Stimulated activated CD4-positive, alpha-beta T cell treated with anti-CD3 and anti-CD28 coated beads, TNF-alpha, amount 100 ng/mL, for 4 hours (primary cell): ENCODE measurements at places on chromosomes 4 and X.

DNA sequence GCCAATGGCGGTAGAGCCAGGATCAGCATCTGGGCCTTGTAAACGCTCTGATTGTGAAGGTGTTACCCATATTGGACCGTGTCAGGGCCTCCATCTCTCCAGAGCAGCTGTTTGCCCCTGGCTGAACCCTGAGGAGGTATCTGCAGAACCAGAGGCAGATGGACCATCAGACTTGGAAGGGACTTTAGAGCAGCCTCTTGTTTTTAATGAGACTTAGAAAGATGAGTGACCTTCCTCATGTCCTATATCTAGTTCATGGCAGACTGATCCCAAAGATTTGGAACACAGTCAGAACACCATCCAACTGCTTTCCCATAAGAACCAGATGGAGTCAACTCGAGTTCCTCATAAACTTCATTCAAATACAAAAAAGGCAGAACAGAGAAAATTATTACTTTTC is 135.1 kb upstream of the MSX1 start:
- DNase-seq, result no peak

GRCh38 chrX:30538271-30538670 is 39.3 kb downstream of the TASL start:
- no peak for DNase-seq

DNA sequence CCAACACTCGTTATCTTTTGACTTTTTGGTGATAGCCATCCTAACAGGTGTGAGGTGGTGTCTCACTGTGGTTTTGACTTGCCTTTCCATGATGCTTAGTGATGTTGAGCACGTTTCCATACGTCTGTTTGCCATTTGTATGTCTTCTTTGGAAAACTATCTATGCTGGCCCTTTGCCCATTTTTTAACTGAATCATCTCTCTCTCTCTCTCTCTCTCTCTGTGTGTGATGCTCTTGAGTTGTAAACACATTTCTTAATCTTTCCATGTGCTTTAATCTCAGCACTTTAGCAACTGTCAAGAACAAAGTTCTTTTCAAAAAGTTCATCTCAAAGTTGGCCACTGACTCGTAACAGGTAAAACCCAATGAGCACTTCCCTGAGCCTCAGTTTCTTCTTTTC is 10.5 kb downstream of the SORBS2 start:
- DNase-seq, result no peak

DNA sequence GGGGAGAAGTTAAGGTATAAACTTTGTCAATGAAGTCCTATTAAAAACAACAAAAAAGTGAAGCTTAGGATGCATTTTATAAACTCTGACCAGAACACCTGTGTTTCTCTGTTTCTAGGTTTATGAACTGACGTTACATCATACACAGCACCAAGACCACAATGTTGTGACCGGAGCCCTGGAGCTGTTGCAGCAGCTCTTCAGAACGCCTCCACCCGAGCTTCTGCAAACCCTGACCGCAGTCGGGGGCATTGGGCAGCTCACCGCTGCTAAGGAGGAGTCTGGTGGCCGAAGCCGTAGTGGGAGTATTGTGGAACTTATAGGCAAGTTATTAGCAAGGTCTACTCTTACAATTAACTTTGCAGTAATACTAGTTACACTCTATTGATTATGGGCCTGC is 46.6 kb downstream of the HTT start:
- DNase-seq, result no peak

- no peak for DNase-seq
Measured at GRCh38 chr4:69054578-69055200, 41.6 kb upstream of the UGT2B7 start.

- no peak for DNase-seq
Measured at GRCh38 chrX:39672405-39672804, 425.4 kb downstream of the BCOR start.

DNA sequence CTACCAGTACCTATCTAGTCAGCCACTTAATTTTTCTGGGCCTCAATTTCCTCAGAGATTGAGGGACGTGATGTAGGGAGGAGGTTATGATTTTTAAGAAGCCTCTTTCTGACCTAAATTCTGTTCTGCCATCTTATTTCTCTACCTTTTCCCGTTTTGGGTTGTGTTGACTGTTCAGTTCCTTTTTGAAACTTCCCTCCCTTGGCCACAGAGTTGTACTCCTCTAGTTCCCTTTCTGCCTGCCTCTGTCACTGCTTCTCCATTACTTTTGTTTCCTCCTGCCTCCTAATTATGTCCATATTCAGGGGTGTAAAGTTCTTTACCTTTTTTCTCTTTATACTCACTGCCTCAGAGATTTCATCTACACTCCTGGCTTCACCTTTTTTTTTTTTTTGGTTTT is 25.4 kb downstream of the CLCN5 start:
- no peak for DNase-seq

DNA sequence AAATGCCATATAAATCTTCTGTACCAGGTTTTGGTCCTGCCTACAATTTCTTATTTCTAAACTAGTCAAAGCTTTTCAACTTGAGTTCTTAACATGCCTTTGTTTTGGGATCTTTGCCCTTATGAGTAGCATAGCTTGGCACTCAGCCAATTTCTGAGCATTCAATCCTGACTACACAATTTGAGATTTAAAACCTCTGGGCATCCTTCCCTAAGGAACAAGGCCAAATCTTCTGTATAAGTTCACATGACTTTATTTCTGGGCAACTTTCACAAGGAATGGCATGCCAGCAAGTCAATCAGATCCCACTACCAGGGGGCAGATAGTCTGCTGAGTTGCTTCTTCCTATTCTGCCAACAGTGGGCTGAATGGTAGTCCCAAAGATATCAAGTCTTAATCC is 254.2 kb downstream of the ADAMTS3 start:
- DNase-seq, result no peak

DNA sequence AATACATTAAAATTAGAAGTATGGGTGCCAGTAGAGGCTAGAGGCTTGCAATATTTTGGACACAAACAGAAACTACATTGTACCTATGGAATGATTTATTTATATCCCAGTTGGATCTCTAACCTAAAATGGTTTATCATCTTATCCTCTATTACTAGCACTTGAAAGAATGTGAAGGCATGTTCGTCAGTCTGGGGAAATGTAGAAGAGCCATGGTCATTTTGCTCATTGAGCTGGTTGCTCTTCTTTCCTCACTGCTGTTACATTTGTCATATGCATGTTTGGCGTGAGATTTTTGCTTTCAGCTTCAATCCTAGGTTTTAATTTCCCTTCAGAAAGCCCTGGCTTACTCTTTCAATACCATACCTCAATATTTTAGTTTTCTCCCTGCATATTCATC is 82.4 kb upstream of the MYOZ2 start:
- no peak for DNase-seq

GRCh38 chrX:154313147-154313546 is 17.6 kb downstream of the TKTL1 start:
- no peak for DNase-seq

DNA sequence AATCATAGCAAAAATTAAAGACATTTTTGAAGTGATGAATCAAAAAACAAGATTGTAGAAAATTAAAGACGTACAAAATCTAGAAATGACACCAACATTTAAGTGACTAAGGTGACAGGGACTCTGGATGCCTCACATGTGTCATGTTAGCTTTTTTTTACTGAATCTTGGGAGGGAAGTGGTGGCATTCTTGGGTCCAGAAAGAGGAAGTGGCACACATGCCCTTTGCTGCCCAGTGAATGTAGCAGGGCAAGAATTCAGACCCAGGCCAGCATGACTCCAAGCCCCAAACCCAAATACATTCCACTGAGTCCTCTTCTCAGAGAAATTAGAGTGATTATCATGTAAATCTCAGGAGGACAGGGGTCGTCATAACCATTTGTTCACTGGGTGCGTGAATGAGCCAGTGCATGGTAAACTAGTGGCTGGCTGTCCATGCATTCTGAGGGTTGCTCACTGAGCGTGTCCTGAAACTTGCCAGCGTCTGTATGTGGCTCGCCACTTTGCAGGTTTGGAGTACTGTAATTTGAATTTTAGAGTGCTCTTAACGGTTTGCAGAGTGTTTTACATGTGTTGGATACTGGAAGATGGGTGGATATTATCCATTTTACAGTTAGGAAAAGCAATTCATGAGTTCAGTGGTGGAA is 55.4 kb upstream of the TBC1D14 start:
- no peak for DNase-seq

DNA sequence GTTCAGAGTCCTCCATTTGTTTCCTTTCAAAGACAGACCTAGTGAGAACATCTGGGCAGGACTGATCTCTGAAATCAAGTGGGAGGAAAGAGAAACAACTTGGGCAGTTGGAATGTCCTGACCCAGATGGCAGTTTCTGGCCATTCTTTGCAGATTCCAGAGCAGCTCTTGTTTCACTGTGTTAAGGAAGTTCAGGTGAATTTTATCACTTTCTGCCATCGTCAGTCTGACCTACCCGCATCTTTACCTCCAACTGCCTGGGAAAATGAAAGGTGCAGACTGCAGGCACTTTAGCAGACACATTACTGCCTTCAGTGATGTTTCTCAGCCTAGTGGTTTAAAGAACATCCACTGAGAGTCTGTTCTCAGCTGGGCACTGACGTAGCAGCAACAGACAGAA is 216.2 kb downstream of the CEP135 start:
- DNase-seq, result no peak

- DNase-seq, result no peak
Measured at GRCh38 chr4:11701966-11702725, 273.5 kb upstream of the HS3ST1 start.

GRCh38 chr4:122045533-122045932 is 93.7 kb upstream of the TRPC3 start:
- no peak for DNase-seq

- no peak for DNase-seq
Measured at GRCh38 chr4:42633605-42634388, 23.1 kb downstream of the ATP8A1 start.

DNA sequence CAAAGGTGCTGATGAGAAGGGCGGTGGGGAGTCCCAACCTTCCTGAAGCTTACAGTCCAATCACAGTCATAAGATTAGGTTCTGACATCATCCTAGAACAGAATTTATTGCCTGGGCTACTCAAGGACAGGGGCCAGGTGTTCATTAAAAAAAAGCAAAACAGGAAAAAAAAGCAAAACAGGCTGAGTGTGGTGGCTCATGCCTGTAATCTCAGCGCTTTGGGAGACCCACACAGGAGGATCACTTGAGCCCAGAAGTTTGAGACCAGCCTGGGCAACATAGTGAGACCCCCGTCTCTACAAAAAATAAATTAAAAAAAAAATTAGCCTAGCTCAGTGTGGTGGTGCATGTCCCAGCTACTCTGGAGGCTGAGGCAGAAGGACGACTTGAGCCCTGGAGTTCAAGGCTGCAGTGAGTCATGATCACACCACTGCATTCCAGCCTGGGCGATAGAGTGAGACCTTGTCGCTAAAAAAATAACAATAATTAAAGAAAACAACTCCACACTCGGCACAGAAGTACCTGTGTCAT is 3.0 kb downstream of the RAB9A start:
- DNase-seq, result no peak

DNA sequence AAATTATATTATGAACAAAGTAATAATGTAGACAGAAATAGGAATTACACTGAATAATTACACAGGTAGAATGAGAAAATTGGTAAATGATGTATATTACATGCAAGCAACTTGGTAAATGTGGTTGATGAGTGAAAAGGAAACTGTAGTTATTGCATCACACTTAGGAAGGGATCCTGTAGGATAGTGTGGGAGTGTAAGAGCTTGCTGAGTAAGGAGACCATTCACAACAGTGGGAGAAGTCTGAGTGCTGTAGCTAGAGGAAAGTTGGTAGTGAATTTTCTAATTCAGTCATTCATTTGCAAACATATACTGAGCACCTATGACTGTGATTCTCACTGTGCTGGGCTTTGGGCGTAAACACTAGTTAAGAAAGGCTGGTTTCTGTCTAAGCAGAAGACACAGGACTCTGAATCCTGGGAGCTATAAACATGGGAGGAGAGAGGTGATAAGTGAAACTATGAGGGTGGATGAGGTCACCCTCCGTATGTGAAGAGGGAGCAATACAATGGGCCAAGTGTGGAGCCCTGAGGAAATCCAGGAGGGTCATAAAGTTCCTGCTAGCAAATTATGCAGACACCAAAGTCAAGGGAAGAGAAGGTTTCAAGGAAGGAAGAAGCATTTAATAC is 14.2 kb upstream of the CPE start:
- DNase-seq, result no peak

DNA sequence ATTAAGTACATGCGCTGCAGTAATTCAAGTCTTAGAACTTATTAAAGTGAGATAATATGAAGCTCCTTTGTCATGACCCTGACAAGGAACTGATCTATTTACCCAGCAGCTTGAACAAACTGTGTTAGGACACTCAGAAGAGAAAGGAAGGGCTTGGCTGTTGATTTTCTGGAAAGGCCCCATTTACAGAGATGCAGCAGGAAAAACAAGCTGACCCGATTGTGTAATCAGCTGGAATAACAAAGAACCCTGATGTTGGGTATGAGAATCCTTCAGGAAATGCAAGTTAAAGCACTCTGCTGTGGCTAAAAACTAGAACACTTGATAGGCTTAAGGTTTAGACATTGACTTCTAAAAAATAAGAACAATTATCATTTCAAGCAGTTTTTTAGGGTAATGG is 64.8 kb downstream of the TBC1D9 start:
- no peak for DNase-seq

- no peak for DNase-seq
Measured at GRCh38 chr4:1383728-1384591, 22.3 kb downstream of the NKX1-1 start.

GRCh38 chr4:102525504-102525903 is 24.3 kb downstream of the NFKB1 start:
- DNase-seq, result no peak

DNA sequence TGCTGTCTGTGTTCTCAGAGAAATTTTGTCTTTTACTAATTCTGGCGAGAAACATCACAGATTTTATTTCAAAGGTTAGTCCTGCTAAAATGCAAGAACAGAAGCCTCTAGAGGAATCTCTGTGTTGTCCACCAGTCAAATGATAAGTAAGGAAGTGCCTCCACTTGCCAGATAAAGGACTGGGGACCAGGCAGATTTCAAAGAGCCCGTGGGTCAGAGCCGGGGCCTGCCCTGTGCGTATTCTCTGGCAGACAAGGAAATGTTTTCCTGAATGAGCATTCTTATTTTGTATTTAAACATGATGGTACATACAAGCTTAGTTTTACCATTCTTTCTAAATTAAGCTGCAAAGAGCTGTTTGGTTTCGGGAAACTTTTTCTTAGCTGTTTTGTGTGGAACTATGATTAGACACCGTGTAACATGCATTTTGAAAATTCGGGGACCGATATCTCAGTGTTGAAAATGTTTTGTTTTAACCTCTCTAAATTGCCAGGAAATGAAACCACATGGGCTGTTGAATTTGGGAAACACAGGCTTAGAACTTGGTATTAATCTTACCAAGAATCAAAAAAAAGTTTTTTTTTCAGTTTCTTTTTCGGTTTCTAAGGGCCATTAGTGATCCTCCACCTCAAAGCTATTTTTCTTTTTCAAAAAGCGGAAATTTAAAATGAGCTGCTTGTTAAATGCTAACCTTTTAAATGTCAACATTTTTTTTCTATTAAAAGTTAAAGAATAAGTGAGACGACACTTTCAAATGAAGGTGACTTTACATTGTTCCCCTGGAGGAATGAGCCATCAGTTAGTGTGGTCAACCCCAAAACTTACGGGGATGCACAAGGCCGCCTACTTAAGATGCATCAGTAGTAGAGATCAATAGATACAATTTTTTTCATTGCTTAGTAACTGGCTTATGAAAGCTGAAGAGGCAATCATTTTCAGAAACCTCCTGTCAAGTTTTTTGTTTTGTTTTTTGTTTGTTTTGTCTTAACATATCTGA is 89.6 kb upstream of the MTM1 start:
- DNase-seq, result no peak

- DNase-seq, result no peak
Measured at GRCh38 chr4:83370640-83370906, 35.9 kb upstream of the HPSE start.

- DNase-seq, result no peak
Measured at GRCh38 chr4:153409924-153410501, 56.1 kb upstream of the TMEM131L start.
